ENCODE measurements at places on chromosomes 6 and 20.
A peak's percentile ranks its signal among the peaks of the same experiment; 100 is the strongest.

DNA sequence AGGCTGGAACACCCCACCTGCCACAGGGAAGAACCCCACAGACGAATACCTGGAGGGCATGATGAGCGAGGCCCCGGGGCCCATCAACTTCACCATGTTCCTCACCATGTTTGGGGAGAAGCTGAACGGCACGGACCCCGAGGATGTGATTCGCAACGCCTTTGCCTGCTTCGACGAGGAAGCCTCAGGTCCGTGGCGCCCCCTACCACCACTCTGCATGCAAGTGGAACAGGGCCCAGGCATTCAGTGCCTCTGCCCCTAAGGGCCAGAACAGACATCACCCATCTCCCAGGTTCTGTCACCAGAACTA lies 6.6 kb downstream of the MYL9 start:
- DNase-seq = no peak

DNA sequence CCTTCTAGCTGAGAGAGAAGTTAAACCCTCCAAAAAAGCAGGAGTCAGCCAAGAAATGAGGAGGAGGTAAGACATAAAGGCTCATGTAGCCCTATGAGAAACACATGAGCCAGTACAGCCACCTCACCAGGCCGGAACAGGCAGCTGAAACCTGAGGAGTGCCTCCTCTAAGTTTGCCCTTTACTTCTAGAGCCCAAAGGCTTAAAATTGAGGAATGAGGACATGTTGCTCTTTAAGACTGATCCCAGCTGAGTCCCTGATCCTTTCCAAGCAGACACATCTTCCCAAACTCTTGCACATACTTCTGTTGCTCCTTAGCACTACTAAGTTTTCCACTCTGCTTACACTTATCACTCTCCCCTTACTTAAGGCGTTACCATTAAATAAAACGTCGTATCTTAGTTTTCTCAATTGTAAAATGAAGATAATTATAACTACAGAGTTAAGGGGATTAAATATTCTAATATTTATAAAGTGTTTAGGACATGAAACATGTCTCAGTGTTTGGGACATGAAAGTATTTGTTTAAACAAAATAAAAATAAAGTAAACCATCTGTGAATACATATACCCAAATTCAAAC lies 124.0 kb downstream of the OGFRL1 start:
- no peak for DNase-seq

DNA sequence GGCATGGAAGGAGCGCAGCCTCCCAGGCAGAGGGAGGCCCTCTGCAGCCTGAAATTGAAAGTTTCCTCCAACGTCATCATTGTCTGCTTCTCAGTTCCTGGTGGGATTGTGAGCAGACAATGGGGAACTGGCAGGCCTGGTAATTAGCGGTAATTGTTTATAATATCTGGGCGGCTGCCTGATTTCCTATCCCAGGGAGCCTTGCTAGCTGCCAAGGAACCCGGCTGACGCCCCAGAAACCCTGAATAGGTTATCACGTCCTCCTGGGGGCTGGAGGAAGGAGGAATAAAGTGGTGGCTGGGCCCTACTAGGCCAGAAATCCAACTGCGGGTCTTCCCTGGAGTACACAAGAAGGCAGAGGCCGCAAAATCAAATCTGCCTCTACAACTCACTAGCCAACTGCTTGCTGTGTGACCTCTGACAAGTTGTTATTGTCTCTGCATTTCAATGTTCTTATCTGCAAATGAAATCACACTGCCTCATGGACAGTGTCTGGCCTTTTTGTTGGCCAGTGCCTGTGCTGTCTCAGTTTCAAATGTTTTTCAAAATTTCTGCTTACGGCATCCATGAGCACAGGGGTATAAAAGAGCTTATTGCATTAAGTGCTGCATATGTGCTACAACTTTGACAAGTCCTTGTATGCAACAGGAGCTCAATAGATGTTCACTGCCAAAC lies 16.9 kb downstream of the KCNK15 start:
- DNase-seq = no peak

GRCh38 chr6:68741501-68742386 lies 106.7 kb downstream of the ADGRB3 start:
- DNase-seq = no peak

GRCh38 chr6:141229296-141229695 lies 903.4 kb upstream of the GJE1 start:
- DNase-seq = no peak

- no peak for DNase-seq
These were observed 5.3 kb upstream of the ZNF184 start for GRCh38 chr6:27478141-27478705.

- no peak for DNase-seq
These were observed 30.1 kb upstream of the IBTK start for GRCh38 chr6:82277686-82278085.

DNA sequence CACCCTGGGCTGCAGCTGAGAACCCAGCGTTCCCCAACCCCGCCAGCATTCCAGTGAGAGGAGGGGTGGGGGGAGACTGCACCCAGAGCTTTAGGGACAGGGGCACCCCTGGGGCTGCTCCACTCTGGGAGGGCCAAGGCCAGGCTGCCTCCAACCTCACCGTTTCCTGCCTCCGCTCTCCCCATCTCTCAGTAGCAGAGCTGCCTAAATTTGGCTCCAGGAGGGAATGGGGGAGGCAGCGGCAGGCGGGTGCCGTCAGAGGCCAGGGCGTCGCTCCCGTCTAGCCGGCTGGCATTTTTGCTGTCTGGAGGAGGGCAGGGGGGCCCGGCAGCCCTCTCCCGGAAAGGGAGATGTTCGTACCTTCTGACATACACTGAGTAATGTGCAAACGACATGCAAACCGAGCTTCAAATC lies 46.6 kb downstream of the NOL4L start:
- DNase-seq = no peak

GRCh38 chr20:32350421-32350820 lies 7.7 kb upstream of the ASXL1 start:
- DNase-seq = no peak

DNA sequence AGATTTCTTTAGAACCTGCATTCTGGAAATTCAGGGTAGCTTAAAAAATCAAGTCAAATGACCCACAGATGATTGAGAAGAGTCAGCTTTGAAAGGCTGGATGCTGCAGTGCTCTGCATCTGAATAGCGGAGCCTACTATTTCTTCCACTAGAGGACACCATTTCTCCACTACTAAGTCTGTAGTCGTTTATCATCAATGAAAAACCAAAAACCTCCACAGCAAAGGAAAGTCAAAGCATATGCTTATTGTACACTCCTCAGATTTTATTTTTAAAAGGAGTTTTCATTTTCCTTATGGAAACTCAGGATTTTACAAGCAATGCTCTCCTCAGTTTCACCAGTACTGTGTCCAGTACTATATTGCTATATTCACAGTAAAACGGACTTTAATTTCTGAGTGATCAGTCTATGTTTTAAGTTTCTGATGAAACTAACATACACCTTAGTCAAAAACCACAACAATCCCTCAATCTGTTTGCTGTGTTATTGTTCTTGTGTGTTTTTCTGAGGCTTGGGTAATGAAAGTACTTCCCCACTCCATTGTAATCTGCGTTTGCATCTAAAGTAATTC lies 50.5 kb upstream of the ENPP5 start:
- no peak for DNase-seq

GRCh38 chr6:57033228-57033627 lies 13.3 kb upstream of the KIAA1586 start:
- no peak for DNase-seq

DNA sequence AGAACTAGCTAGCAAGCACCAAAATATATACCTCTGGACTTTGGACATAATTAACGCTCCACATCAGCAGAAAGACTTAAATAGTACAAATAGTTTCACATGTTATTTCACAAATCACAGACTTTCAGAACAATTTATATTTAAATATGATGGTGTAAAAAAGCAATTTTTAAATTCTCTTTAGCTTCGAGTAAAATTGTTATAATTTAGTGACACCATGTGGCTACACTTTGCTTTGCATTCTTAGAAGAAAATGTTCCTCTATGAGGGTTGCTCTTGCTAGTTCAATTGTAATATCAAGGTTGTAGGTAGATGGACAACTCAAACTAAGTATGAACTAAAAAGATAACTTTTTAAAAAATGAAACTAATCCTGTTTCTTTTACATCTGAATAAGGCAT lies 69.0 kb downstream of the BTBD9 start:
- no peak for DNase-seq

GRCh38 chr20:62827311-62828038 lies 10.6 kb downstream of the COL9A3 start:
- no peak for DNase-seq

DNA sequence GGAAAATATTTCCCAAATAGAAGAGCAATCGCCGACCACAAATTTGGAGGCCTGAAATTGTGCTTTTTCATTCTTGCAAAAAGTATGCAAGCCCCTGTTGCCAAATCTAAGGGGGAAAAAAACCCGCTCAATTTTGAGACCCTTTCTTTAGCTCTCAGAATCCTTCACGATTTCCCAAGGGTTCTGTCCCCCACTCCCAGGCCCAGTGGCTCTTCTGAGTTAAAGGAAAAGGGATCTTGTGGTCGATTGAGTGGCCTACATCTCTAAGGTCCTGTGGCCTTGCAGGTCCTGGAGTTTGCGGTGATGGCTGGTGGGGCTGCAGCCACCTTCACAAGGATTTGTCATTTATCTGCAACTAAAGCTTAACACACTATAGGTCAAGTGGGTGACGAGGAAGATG lies 1.8 kb downstream of the PAX1 start:
- no peak for DNase-seq

DNA sequence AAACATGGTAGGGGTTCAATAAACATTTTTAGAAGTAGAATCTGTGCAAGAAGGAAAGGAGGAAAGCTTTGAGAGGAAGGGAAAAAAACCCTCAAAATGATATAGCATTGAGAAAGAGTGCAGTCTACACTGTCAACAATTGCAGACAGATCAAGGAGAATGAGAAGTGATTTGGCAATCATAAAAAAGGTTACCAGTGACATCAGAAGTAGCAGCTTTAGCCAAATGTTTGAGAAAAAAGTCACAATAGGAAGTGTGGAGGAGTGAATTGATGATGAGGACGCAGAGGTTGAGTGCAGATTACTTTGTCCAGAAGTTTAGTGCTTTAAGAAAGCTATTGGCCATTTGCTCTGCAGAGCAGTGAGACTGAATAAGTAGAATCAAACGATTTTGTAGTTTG lies 155.0 kb downstream of the GJA1 start:
- no peak for DNase-seq

DNA sequence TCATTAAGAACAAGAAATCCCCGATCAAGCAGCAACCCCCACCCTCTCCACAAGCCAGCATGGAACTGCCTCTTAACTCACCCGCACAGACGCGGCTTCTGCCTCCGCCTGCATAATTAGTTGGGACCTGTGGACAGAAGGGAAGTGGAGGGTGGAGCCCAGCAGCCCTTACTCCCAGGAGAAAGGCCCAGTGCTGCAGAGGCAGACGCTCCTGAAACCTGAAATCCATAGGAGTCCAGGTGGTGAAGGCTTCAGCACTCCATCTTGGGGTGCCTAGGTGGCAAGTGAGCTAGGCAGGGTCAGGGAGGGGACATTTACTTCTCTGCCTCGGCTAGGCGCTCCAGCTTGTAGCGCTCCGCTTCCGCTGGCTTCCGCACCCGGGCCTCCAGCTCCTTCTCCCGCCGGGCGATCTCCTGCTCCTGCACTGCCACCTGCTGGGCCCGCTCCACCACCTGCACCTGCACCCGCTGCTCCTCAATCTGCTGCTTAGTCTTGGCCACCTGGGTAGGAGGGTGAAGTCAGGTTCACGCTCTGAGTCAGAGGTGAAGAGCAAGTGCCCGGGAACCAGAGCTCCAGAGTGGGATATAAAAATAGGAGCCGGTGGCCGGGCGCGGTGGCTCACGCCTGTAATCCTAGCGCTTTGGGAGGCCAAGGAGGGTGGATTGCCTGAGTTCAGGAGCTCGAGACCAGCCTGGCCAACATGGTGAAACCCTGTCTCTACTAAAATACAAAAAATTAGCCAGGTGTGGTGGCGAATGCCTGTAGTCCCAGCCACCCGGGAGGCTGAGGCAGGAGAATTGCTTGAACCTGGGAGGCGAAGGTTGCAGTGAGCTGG lies 10.7 kb downstream of the TUBB start:
- peak; percentile 51 for DNase-seq

GRCh38 chr6:167420177-167420576 lies 95.3 kb downstream of the TTLL2 start:
- no peak for DNase-seq

DNA sequence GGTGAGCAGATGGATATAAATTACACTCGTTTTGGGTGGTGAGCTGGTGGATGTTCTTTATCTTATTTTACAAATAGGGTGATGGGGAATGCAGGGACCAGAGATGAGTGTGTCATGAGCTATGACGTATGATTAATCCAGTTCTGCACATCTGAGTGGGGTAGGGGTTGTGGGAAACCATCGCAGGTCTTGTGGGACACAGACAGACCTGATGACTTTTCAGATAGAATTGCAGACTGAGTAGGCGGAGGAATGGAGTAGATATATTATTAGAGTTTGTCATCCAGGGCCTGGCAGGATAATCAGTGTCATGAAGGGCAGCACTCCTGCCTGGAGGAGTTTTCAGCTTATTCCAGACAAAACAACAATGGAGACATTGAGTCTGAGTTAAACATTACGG lies 12.9 kb upstream of the DSP start:
- no peak for DNase-seq

DNA sequence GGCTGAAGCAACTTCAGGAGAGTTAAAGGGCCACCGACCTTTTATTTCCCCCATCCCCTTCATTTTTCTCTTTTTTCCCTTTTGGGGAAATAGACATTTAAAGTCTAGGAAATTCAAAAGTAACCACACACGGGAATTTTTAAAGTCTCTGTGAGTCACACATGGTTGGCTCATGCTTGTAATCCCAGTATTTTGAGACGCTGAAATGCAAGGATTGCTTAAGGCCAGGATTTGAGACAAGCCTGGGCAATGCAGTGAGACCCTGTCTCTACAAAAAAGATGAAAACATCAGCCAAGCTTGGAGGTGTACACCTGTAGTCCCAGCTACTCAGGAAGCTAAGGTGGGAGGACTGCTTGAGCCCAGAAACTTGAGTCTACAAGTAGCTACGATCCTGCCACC lies 34.2 kb downstream of the KATNA1 start:
- DNase-seq = no peak

GRCh38 chr6:72857791-72858585 lies 236.1 kb downstream of the KCNQ5 start:
- no peak for DNase-seq

DNA sequence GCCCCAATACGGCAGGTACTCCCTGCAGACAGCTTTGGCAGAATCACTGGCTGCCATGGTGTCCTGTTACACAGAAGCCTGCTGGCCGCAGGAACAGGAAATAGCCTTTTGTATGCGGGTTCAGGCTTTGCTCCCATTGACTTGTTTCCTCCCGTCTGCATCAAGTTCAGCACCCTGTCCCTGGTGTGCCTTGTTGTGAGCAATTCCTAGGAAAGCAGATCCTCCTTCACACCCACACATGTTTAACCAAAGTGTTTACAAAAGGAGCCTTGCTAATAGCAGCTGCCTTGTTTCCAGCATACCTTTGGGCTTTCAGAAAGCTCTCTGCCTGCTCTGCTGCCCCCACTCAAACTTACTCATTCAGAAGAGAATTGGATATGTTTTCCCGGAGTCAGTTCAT lies 127.2 kb upstream of the SUPT3H start:
- peak; percentile 7 for DNase-seq

GRCh38 chr20:43923322-43923721 lies 8.7 kb downstream of the TOX2 start:
- no peak for DNase-seq

Measured in DMS79 (cell line).